ENCODE measurements at places on chromosomes 16 and 17. TPM values are rescaled to one million over a fixed set of nuclear protein-coding genes. Genes with fewer than 3 reads are reported as not detected.

DNA sequence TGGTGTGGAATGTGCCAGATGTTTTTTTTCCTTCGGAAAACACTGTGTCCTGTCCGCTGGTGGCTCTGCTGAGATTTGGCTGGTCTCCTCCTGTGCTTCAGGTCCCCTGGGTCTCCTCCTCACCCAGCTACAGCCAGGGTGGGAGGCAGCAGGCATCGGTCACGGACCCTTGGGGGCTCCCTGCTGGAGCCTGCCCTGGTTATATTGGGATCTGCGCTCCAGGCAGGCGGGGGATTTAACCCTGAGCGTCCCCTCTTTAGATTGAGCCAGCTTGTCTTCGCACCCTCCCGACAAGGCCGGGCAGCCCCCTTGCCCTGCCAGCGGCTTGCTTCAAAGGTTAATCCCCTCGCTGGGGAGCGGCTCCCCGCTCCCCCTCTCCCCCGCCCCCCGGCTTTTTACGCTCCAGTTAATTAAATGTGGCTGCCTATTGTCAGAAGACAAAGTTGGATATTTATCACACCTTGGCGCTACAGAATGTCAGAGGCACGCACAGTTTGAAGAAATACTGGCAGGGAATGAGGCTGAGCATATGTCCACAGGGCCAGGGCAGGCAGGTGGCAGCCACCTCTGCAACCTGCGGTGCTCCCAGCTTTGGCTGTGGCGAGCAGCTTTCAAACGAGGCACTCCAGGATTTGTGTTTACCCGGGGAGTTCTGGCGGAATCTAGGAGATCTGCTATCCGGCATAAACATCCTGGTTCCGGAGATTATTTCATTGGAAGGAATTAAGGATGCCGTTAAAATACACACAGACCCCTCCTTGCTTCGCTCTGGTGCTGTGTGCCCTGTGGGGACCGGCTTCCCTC, 38.2 kb upstream of the GSE1 start:
- peaks cover 24% of the 10 kb centered on the region for H3K4me1 ChIP-seq
- no peak for DNase-seq
- H3K27ac ChIP-seq = no peak overlapping the region

DNA sequence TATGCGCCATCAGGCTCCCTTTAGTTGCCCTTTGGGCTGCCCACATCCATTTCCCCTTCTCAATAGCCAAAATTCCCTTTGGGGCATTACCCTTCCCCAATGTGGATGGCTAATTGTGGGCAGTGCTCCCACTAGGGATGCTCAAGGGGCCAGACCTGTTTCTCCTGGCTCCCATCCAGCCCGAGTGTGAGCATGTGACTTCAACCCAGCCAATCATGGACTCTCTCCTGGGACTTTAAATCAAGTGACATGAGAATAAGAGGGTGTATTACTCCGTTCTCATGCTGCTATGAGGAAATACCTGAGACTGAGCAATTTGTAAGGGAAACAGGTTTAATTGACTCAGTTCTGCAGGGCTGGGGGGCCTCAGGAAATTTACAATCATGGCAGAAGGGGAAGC, 60.9 kb upstream of the WSB1 start:
- H3K27me3 ChIP-seq = no peaks in the 10 kb centered on the region
- H3K4me3 ChIP-seq = no peak overlapping the region
- no peak for DNase-seq
- no peak overlapping the region for H3K27ac ChIP-seq

DNA sequence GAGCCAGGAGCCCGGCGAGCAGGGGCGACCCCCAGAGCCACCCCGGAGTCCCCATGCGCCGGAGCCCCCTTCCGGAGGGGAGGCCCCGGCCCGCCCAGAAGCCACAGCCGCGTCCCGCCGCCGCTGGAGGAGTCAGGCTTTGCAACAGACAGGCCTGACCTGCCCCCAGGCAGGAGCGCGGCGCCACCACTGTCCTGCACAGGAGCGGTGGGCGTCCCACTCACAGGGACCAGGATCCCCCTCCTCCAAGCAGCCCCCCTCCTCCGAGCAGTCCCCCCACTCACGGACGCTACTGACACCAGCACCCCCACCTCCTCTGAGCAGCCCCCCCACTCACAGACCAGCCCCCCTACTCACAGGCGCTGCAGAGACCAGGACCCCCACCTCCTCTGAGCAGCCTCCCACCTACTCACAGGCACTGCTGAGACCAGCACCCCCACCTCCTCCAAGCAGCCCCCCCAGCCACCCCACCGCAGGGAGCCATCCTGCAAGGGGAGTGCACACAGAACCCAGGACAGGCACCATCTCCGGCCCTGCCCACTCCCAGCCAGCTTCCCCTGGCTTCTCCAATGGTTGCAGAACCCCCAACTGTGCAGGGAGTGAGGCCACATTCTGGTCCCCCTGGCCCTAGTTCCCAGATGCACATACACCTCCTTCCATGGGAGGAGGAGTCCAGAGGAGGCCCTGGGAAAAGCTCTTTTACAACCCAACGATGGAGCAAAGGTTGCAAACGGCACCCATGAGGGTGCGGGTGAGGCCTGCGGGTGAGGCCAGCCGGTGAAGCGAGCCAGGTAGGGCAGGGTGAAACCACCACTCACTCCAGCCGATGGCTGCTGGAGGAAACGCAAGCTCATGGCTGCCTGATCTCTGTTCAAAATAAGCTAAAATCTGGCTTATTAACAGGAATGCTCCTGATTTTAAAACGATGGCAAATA, 69.9 kb downstream of the ABR start:
- H3K4me3 ChIP-seq = peak overlapping the region; percentile 42
- peaks cover 40% of the 10 kb centered on the region for H3K4me1 ChIP-seq
- H3K27ac ChIP-seq = peak overlapping the region; percentile 93
- H3K27me3 ChIP-seq = no peaks in the 10 kb centered on the region

The OR4D1 gene
- not detected for total RNA-seq

The TP53TG3D gene
- total RNA-seq = not detected

The KDM6B gene
- total RNA-seq = 50.4 TPM

The TBC1D10B gene
- total RNA-seq = 50.3 TPM

The PLA2G10 gene
- not detected for total RNA-seq

Measured in astrocyte (in vitro differentiated cells and primary cell).